ENCODE measurements at places on chromosomes 2 and 18.

GRCh38 chr2:178731300-178731699 lies 75.9 kb downstream of the TTN start:
- no peak for DNase-seq

- no peak for DNase-seq
Observed at GRCh38 chr2:43157506-43158246, 68.7 kb downstream of the ZFP36L2 start.

DNA sequence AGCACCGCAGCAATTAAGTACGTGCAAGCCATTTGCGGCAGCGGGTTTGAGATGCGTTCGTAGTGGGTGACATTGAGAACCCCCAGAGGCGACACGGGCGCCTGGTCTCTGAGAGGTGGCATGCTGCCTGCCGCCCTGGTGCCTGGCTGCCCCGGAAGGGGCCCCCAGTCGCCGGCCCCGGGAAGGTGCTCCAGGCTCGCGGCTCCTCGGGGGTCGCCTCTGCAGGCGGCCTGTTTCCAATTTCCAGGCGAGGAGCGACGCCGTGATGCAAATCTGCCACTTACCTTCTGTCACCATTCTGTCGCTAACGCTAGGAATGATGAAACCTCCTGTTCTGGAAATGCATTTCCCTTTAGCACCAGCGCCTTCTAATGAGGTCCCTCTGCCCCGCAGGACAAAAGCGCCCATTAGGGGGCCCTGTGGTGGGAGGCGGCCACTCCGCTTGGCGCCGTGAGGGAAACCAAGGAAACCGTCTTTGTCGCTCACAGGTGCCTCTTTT lies 13.0 kb downstream of the KIF5C start:
- no peak for DNase-seq

DNA sequence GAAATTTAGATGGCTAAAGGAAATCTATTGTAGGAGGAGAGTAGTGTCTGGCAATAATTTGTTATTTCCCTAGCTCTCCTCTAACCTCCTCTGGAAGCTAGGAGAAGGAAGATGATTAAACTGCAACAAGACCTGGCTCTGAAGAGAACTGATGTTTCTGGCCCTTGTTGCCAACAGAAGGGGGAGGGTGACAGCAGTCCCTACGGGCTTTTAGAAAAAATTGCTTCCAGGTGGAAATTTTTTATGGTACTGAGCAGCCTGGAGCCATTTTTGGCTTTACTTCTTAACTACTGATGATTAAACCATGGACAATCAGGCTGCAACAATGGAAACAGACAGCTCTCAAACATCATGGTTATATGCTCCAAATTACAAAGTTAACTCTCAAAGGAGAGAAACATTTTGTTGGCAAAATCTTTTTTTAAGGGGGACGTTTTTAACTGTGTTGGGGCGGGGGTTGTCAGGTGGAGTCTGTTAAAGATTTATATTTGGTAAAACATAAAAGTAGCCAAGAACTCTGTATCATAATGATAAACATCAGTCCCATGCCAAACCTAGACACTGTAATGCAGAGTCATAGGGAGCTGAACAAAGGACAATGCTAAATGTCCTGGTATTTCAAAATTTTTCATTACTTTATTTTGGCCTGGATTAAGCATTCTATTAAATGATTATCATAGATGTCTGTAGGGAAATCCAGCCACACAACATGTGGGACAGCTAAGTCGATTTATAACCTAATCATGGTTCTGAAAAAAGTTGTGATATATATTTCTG lies 70.0 kb downstream of the EXOC6B start:
- DNase-seq: no peak

DNA sequence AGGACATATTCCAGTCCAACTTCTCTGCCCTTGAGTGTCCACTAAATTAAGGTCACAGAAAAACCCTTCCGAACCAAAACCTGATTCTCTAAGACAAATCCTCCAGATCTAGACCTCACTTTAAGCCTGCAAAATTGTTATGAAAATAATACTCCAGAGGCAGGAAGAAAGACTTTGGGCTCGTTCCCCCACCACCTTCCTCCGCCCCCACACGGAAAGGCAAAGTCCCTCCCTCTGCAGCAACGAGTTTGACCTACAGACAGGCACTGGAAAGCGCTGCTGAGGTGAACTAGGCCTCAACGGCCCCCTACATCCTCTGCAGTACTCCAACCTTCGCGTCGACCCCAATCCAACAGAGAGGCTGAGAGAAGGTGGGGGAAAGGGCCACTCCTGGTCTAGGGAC lies 808 bp downstream of the ATP5MC3 start:
- DNase-seq: peak; percentile 38
